ENCODE measurements at places on chromosomes 12 and 14.
A peak's percentile ranks its signal among the peaks of the same experiment; 100 is the strongest.

GRCh38 chr14:61754627-61755381 is 7.4 kb upstream of the SNAPC1 start:
- DNase-seq, result no peak

DNA sequence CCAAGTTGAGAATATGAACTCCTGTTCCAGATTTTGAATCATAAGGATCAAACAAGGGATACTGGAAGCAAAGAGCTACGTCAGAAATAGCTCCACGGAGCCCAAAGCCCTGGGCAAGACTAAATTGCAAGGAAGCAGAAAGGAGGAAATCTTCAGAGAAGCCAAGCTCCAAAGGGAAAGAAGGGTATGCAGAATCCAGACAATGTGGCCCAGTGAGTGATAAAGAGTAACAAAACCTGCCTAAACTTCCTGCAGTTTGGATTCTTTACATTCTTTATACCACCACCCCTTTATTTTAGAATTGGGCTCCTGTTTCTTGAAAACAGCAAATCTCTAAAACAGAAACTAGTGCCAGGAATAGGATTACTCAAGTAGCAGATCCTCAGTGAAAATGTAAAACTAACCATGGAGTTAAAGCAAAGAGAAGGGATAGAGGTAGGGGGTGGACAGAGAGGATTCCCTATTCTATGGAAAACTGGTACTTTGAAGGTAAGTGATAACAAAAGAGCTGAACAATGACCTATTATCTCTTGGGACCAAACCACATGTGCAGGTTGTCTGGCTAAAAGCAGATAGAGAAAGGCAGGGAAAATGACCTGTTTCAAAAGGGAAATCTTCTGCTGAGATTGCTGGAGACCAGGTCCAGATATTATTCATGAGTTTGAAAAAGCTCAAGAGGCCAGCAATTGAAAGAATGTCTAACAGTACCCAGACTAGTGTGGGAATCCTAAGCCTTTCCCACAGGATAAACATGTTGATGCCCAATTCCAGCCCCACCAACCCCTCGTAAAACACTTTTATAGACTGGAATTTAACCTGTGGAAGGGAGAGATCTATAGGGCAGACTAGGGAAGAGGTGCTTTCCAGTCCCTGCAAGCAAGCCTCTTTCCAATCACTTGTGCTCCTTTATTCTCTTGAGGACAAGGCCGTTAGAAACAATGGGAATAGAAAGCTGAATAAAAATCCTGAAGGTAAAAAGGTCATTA is 24.5 kb downstream of the MBIP start:
- no peak for DNase-seq

- peak; percentile 36 for DNase-seq
Measured at GRCh38 chr12:122097927-122098756, 19.6 kb downstream of the MLXIP start.

- DNase-seq, result no peak
Measured at GRCh38 chr14:44830371-44830770, 131.4 kb downstream of the KLHL28 start.

DNA sequence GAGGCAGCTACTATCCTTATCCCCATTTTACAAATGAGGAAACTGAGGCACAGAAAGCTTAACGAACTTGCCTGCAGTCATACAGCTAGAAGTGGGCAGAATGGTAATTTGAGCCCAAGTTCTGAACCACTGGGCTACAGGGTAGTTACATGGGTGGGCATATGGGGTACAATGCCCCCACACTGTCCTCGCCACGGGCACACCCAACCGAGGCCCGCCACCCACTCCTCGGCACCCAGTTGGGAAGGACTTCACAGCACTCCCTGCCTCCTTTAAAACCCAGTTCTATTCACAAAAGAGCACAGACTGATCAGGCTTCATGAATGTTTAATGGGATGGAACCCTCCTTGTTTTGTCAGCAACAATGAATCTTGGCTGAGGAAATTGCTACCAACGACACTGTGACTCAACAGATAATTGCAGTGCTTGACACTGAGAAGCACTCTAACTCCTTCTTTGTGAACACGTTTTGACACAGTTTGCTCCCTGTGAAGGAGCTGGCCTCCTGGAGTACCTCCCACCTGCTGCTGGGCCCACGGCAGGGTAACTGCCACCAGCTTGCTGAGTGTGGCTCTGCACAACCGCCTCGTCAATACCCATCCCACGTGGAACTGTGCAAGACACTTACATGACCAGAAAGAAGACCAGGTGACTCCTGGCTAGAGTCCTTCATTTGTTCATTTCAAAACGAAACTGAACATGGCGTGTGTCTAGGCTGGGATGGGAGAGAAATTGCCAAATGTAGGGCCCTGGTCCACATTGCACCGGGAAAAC is 63.5 kb downstream of the CLMN start:
- no peak for DNase-seq

DNA sequence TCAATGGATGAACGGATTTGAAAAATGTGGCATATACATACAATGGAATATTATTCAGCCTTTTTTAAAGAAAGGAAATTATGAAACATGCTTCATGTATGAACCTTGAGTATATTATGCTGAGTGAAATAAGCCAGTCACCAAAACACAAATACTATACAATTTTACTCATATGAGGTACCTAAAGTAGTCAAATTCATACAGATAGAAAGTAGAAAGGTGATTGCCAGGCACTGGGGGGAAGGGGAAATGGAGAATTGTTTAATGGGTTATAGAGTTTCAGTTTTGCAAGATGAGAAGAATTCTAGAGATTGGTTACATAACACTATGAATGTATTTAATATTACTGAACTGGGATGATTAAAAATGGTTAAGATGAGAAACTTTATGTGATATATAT is 171.4 kb downstream of the TMTC3 start:
- DNase-seq, result no peak

DNA sequence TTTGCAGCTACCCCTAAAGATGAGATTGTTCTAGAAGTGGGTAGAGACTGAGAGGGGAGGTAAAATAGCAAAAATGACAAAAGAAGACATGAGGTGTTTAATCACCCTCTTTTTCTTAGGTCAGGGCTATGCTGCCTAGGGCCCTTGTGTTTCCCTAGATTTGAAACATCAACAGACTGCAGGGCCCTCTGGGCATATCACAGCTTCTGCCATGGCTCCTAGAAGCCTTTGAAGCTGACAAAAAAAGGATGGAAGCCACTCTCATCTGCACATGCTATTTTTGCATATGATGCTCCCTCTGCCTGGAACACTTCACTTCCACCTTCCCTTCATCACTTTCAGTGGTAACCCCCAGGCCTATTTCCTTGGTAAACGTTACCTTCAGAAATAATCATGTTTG is 68.1 kb downstream of the BTG1 start:
- DNase-seq, result no peak

GRCh38 chr12:57066245-57066644 is 12.3 kb downstream of the NEMP1 start:
- no peak for DNase-seq

All from G401 (cell line).